Fibroblast of lung (primary cell): ENCODE measurements at places on chromosomes 12 and 14.

GRCh38 chr12:111270774-111271173 lies 98.1 kb downstream of the PHETA1 start:
- H3K4me3 ChIP-seq, result no peak overlapping the region
- H3K4me1 ChIP-seq, result no peaks in the 10 kb centered on the region

GRCh38 chr12:113155646-113156045 lies 6.1 kb downstream of the CFAP73 start:
- H3K36me3 ChIP-seq, result peaks cover 3% of the 10 kb centered on the region
- no peak for DNase-seq
- no peak overlapping the region for H3K27ac ChIP-seq
- H3K4me3 ChIP-seq, result no peak overlapping the region

DNA sequence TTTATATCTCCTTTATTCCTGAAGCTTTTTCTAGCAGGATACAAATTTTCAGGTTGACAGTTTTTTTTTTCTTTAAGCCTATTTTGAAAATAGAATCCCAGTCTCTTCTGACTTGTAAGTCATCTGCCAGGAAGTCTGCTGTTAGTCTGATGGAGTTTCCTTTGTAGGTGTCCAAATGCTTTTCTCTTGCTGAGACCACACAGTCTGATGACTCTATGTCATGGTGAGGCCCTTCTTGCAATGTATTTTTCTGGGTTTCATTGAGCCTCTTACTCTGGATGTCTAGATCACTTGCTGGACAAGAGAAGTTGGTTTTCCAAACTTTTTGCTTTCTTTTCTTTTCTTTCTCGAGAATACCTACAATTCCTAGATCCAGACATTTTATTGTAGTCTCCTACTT lies 30.6 kb downstream of the USP15 start:
- no peaks in the 10 kb centered on the region for H3K36me3 ChIP-seq
- no peak for DNase-seq
- peaks cover 8% of the 10 kb centered on the region for H3K4me1 ChIP-seq
- no peak overlapping the region for H3K4me3 ChIP-seq
- no peak overlapping the region for H3K27ac ChIP-seq

GRCh38 chr12:89185889-89186288 lies 166.4 kb downstream of the DUSP6 start:
- H3K27ac ChIP-seq, result no peak overlapping the region
- H3K36me3 ChIP-seq, result no peaks in the 10 kb centered on the region
- no peak for DNase-seq
- no peaks in the 10 kb centered on the region for H3K4me1 ChIP-seq
- H3K27me3 ChIP-seq, result no peaks in the 10 kb centered on the region
- no peak overlapping the region for H3K4me3 ChIP-seq
